ENCODE measurements at places on chromosomes 1 and 21.

- no peak for DNase-seq
Measured at GRCh38 chr1:59979666-59980065, 53.1 kb upstream of the CYP2J2 start.

DNA sequence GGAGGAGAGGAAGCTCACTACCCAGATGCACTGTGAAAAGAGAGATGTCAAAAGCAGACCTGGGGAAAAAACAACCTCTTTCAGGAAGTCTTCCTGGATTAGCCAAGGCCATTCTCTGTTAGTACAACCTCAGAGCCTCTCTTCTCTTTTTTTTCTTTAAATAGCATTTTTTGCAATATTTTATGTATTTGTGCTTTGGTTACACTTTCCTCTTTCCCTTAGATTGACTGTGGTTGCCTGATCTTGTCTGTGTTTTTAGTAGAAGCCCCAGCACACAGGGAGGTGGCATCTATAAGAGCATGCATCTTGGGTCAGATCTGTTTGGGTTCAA, 18.8 kb downstream of the SLC26A9 start:
- no peak for DNase-seq

DNA sequence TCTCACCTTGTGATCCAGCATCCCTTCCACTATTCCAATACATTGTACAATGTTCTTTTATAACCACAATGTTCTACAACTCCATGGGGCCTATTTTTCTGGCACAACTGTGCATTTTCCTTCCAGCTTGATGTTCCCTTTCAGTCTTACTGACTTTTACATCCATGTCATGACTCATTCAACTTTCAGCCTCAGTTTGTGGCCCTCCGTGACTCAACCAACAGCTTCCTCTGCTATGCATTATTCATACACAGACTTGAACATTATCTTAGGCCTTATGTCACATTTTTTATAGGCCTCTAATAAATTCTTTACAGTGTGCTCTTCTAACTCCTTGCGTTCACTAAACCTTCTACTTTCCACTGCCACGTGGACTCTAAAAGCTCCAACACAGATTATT, 119.4 kb upstream of the PRMT6 start:
- peak; percentile 77 for DNase-seq

DNA sequence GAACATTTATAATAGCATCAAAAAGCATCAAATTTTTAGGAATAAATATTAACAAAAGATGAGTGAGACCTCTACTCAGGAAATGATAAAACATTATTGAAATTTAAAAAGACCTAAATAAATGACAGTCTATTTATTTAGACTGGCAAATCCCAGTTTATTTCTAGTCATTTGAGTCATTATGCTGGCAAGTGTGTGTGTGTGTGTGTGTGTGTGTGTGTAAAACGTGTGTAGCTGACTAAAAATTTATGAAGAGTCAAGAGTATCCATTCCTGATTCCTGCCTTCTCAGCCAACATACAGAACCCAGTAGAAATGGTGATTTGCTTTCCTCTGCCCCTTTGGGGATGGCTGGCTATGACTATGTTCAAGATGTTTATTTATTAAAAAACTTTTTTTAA, 46.2 kb downstream of the OSBPL9 start:
- DNase-seq = no peak

- DNase-seq = no peak
Measured at GRCh38 chr1:211338224-211338620, 11.6 kb downstream of the TRAF5 start.

DNA sequence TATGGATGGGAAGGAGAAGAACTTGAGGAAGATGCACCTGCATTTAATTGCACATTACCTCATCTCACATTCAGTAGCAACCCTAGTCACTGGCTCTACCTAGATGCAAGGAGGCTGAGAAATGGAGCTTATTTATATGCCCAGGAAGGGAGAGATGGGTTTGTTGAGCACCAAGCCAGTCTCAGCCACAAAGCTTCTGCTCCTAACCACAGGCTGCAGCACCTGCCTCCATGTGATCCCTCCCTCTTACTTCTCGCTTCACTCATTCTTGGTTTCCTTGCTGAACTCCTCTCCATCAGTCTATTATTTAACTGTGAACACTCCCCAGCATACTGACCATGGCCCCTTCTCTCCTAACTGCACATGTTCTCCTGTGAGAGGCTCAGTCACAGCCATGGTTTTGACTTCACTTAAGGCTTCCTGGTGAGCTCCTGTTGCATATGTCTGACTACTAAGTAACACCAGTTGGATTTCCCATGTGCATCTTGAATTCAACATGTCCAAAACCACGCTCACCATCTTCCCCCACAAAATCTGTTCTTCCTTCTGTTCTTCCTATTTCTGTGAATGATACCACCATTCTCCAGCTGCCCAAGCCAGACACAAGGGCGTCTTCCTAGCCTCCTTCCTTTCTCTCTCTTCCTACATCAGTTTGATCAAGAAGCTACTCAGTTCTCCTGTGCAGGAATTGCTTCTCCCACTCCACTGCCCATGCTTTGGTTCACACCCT, 139.8 kb downstream of the AK5 start:
- DNase-seq = no peak

- no peak for DNase-seq
Measured at GRCh38 chr1:40394491-40395172, 21.1 kb downstream of the SMAP2 start.

DNA sequence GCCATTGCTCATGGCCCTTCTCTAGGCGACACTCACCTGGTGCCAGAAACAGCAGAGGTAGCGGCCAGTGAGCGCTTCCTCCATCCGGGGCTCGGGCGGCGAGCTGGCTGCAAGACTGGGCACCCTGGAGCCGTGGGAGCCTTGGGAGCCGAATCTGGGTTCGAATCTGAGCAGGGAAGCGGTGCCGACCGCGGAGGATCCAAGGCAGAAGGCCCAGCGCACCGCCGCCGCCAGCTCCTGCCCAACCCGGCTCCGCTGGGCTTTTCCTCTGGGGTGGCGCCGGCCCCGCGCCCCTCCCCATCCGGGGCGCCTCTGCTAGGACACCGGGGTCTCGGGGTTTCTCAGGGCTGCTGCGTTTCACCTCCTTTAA, 1.7 kb upstream of the PRDM16 start:
- DNase-seq = no peak

DNA sequence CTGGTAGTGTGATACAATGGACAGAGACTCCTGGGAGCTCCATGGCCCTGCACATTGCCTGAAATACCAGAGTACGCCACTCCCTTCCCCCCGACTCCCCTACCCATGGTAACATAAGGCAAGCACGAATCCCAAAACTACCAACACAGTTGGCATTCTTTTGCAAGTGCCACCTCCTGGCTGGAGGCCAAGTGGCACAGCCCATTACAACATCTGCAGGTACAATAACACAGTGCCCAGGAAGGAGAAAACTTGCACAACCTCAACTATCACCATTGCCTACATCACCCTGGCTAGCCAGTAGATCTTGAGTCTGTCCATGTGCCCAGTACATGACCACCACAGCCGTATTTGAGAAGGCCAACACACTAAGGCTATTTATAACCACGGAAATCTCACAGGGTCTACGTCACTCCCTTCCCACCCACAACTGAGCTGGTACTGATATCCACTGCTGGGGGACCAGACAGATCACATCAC, 11.7 kb downstream of the ADAMTS1 start:
- DNase-seq = no peak

- DNase-seq = no peak
Measured at GRCh38 chr1:64493831-64494230, 23.9 kb downstream of the CACHD1 start.

DNA sequence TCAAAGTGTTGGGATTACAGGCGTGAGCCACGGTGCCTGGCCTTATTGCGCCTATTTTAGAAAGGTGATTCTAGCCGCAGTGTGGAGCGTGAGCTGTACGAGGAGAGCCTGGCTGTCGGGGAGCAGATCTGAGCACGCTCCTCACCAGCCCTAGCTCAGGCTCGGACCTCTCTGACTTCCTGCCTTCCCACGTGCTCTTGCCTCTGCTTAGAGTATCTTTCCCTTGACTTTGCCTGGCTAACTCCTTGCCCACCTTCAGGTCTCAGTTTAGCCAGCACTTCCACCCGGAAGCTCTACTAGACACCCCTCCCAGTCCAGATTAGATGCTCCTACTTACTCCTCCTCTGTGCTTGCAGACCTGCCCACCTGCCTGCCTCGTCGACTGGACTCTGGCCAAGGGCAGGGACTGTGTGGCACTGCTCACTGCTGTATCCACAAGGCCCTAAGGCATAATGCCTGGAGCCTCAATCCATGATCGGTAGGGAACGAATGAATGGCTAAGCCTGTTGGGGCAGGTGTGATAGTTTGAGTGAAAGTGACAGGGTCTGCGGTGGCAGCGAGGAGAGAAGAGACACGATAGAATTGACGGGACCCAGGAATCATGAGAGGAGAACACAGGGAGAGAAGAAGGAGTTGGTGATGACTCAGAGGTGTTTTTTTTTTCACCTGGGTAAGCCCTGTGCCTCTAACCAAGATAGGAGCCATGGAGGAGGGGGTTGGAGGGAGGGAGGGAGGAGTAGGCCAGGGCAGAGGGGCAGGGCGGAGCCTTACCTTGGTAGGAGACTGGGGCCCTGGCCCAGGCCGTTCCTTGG, 28.1 kb upstream of the WASF2 start:
- DNase-seq = no peak

GRCh38 chr1:25936947-25937346, 30.7 kb upstream of the STMN1 start:
- no peak for DNase-seq

GRCh38 chr1:167454304-167454893, 63.9 kb downstream of the CD247 start:
- no peak for DNase-seq

- DNase-seq = no peak
Measured at GRCh38 chr21:34668803-34669148, at the start of gene CLIC6. TSS of gene CLIC6 (plus strand) at chr21:34668994. CDS start at chr21:34669389, 395 bp downstream.

GRCh38 chr1:218395916-218396315, 50.8 kb downstream of the TGFB2 start:
- no peak for DNase-seq

- DNase-seq = no peak
Measured at GRCh38 chr1:17965515-17966100, 142.0 kb upstream of the IGSF21 start.

GRCh38 chr1:57316861-57317260, 107.0 kb downstream of the DAB1 start:
- DNase-seq = no peak

DNA sequence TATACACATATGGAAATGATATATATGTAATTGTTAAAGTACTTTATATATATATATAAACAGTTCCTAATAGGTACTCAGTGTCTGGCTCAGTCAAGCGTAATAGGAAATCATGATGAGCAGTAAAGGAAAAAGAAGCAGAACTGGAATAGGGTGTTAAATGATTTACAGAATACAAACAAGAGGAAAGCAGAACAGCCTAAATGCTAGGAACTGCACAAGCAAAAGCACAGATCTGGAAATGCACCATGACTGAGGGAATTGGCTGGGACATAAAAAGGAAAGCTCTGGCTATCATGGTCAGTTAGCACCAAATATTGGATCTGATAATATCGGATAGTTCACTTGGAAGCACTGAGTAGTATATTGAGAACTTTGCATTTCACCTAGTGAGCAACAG, 51.8 kb downstream of the SLC44A5 start:
- DNase-seq = no peak

DNA sequence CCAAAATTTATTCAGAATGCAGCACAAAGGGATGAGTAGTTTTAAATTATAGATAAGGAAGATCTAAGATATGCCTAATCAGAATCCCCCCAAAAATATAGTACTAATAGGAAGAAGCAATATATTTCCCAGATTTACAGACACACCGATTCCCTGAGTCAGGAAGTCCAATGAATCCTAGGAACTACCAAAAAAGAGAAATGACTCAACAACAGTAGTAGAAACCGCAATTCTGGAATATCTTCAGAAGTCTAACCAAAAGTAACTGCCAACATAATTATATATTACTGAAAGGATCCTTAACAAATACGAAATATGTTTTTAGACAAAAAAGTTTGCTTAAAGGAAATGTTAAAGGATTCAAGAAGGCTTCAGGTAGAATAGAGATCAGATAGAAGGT, 10.3 kb downstream of the AHCTF1 start:
- no peak for DNase-seq

DNA sequence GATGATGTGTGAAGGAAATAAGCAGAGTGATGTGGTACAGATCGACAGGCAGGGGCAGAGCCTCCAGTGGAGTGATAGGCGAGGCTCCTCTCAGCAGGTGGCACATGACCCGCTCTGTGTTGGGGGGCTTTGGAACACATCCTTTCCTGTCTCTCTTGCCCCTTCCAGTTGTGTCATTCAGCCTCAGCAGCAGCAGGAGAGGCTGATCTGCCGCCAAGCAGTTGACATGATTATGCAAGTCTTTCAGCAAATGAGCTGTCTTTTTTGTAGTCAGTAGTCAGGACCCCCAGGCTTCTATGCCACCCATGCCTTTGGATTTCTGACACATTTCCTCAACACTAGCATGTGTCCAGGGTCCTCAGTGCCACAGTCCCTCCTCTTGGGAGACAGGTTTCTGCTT, 307.1 kb upstream of the C1orf174 start:
- no peak for DNase-seq

GRCh38 chr1:52365071-52365745, 797 bp downstream of the CC2D1B start:
- peak; percentile 10 for DNase-seq

GRCh38 chr21:34147792-34148418, 74.5 kb downstream of the MRPS6 start:
- DNase-seq = no peak

GRCh38 chr1:151888972-151889570, 20.2 kb downstream of the THEM4 start:
- DNase-seq = no peak

DNA sequence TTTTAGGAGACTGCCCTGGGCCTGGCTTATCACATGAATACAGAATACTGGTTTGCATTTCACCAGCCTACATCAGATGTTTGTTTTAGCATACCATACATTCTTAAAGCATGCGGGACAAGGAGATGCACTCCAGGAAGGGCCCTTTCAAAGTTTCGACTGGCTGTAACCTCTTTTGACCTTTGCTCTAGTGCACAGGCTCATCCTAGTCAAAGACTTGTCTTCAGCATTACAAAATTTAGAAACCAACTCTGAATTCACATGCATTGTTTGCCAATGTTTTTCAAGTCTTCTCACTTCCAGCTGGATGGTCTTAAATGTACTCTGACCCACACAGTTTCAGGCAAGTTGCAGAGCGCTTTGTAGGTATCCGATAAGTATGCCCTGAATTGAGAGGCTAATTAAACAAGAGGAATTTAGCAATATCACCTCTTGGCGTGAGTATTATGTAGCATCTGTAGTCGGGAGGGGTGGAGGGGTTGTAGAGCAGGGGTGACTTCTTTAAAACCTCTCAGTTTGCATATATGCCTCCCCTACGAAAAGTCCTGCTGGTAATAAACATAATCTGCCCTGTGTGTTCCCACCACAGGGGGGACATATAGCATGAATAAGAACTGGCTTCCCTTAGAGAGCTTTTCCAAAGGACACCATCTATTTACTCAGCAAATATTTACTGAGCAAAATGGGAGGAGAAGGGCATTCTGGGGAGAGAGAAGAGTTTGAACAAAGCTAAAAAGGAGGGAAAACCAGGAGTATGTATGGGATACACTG, 24.4 kb upstream of the AHCYL1 start:
- peak; percentile 39 for DNase-seq

DNA sequence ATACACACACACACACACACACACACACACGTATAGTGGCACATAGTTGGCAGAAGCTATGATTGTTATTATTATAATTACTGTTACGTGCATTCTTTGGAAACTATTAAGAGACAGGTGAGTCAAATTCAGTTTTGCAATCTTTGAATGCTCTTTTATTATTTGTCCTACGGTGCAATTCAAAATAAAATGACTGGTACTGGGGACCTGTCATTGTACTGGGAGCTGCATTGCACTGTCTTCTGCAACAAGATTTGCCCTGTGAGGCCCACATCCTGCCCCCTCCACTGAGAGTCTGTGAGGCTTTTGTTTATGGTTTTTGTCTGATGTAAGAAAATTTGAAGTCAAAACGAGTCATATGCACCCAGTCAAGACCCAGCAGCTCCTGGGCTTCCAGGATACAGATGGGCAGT, 1.9 kb downstream of the LY9 start:
- DNase-seq = no peak

Measured in AG09309 (cell line).